ENCODE measurements at places on chromosomes 12 and 14.

DNA sequence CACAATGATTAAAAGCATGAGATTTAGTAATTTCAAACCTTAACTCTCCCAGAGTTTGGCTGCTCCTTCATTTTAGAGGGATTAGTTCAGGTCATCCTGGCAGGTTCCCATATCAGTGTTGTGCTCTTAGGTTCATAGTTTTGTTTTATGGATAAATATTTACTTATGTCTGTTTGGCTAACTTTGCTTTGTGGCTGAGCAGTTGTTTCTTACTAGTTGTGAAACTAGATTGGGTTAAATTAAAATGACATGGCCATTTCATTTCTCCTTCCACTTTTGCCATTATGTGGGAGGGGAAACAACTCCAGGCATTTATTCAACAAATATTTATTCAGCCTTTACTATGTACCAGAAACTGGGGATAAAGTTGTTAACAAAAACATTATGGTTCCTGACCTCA is 158.8 kb downstream of the TMTC3 start:
- DNase-seq: no peak

GRCh38 chr12:107242189-107242588 is 148.8 kb upstream of the CRY1 start:
- no peak for DNase-seq

- peak; percentile 20 for DNase-seq
These were observed 9.9 kb downstream of the GPHB5 start for GRCh38 chr14:63308723-63309317.

DNA sequence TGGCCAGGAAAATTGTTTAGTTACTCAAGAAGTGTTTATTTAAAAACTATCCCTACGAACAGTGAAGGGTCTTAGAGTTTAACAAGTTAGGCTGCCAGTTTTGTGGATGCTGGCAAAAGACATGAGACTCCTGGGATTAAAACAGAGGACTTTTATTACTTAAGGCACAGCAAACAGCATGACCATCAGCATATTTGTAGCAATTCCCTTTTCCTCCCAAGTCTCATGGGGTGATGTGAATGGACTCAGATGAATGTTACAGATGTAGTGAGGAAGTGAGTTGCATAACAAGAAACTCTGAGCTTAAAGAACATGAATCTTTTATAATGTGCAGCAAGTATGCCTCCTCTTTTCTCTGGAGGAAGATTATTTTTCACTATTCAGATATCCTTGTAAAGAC is 695.8 kb downstream of the RPS29 start:
- DNase-seq: no peak

- DNase-seq: no peak
These were observed 23.0 kb downstream of the SFSWAP start for GRCh38 chr12:131733874-131734273.

DNA sequence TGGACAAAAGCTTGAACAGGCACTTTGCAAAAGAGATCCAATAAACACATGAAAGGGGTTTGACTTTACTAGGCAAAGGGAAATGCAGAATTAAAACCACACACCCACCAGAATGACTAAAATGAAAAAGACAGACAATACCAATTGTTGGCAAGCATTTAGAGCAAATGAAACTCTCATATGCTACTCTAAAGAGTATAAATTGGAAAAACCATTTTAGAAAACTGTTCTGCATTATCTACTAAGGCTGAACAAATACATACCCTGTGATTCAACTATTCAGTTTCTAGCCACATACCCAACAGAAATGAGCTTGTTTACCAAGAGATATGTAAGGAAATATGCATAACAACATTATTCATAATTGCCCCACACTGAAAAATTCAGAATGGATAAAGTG is 8.5 kb upstream of the IL22 start:
- no peak for DNase-seq

GRCh38 chr14:55914771-55915170 is 203.4 kb upstream of the PELI2 start:
- no peak for DNase-seq

All from hematopoietic multipotent progenitor cell treated with erythropoietin and hydrocortisone succinate and interleukin-3 and kit ligand, for 6 days (in vitro differentiated cells).